ENCODE measurements at places on chromosomes 5 and 9. TPM values are rescaled to one million over a fixed set of nuclear protein-coding genes. Genes with fewer than 3 reads are reported as not detected.

The NEUROG1 gene
- total RNA-seq, result not detected

The GPSM1 gene
- total RNA-seq, result 14.0 TPM

The LCN6 gene
- not detected for total RNA-seq

The ARHGEF37 gene
- 1.3 TPM for total RNA-seq

The GNG10 gene
- total RNA-seq, result 71.5 TPM

The MAPK9 gene
- 29.0 TPM for total RNA-seq

The CD14 gene
- total RNA-seq, result 3.0 TPM

The SPATA31E1 gene
- total RNA-seq, result not detected

The SOWAHA gene
- total RNA-seq, result 0.14 TPM

The CATSPER3 gene
- 0.42 TPM for total RNA-seq

The F2RL1 gene
- total RNA-seq, result 283 TPM

The SURF2 gene
- total RNA-seq, result 45.8 TPM

The INSL6 gene
- not detected for total RNA-seq

The GRM6 gene
- total RNA-seq, result not detected

The RNF183 gene
- not detected for total RNA-seq

The SLC35D2 gene
- 20.4 TPM for total RNA-seq

The NR5A1 gene
- 0.09 TPM for total RNA-seq

The IQGAP2 gene
- 2.1 TPM for total RNA-seq

The PCDHA7 gene
- total RNA-seq, result 0.13 TPM

The ECM2 gene
- total RNA-seq, result 0.10 TPM

The OR1J2 gene
- not detected for total RNA-seq

The PCDHGA12 gene
- total RNA-seq, result not detected

The CDH10 gene
- total RNA-seq, result 0.10 TPM

The ATP10B gene
- not detected for total RNA-seq

The ORM1 gene
- total RNA-seq, result not detected

The TNFSF8 gene
- total RNA-seq, result not detected

The WWC1 gene
- 80.3 TPM for total RNA-seq

The ZBED3 gene
- 4.2 TPM for total RNA-seq

The PIP5KL1 gene
- 1.3 TPM for total RNA-seq

The TRPM3 gene
- total RNA-seq, result not detected

Data from A549 treated with GW870086 at 1 μM for 4 hours (cell line).